ENCODE measurements at places on chromosomes 16 and 17.

GRCh38 chr17:70073799-70074198 lies 1.2 kb upstream of the KCNJ16 start:
- no peak for DNase-seq

DNA sequence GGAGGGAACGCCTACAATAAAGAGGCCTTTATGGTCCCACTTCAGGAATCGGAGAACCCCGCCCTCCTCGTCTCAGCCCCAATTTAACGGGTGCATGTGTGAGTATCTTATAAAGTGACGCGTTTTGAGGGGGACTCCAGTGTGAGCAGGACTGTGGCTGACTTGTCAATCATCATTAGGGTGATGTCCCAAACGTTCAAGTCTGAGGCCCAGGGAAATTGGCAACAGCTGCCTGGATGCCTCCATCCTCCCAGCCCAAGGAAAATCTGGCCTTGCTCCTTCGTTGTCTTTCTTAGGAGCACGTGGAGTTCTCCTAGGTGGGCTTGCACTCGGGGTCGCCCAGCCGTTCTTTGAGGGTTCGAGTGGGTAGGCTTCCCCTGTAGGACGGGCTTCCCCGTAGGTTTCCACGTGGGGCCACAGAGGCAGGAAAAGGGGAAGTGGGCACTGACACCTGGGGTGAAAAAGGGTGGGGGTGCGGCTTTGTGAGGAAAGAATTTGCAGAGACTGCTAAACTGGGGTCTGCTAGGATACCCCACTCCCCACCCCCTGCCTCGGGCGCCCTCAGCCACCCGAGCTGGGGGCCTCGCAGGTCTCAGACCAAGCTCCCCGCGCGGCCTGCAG lies 561 bp upstream of the HERPUD1 start:
- DNase-seq = no peak

GRCh38 chr16:65225488-65225887 lies 103.6 kb upstream of the CDH11 start:
- DNase-seq = no peak

- no peak for DNase-seq
These were observed 193.5 kb upstream of the KIF2B start for GRCh38 chr17:53629188-53629587.

GRCh38 chr16:27445502-27446175 lies 43.7 kb downstream of the IL21R start:
- DNase-seq = no peak

DNA sequence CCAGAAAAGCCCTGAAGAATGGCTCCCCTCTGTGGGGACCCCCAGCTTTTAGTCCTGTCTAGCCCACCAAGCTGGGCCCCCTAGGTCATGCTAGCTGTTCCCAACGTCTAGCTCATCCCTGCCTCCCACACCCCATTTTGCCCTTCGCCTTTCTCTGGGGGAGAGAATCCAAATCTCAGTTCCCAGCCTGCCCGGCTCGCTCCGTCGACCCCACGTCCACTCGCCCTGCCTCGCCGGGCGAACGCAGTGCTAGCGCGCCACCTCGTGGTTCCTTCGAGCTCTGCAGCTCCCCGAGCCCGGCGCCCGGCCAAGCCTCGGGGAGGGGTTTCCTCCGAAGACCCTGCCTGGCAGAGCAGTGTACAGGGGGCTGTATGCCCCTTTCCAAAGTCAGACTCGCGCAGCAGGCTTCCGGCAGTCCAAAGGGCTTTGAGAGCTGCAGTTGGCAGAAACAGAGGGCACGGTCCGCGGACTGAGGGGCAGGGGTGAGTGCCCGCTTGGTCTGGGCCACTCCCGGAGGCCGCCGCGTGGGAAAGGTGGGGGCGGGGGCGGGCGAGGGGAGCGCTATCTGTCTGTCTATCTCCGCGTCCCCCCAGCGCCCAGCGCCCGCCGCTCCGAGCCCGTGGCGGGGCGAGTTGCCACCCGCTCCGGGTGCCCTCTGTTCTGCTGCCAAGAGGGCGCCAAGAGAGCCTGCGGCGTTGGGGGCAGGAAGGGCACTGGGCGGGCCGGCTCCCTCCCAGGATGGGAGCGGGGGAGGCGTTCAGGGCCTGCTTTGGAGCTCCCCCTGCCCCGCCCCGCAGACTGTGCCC lies 1.7 kb upstream of the DLX3 start:
- peak; percentile 64 for DNase-seq

- DNase-seq = no peak
These were observed 14.2 kb downstream of the CTU2 start for GRCh38 chr16:88720396-88720970.

GRCh38 chr17:58006560-58006923 lies 504 bp downstream of the SRSF1 start:
- peak; percentile 55 for DNase-seq

- DNase-seq = no peak
These were observed 650.4 kb downstream of the WWOX start for GRCh38 chr16:78749745-78750268.

DNA sequence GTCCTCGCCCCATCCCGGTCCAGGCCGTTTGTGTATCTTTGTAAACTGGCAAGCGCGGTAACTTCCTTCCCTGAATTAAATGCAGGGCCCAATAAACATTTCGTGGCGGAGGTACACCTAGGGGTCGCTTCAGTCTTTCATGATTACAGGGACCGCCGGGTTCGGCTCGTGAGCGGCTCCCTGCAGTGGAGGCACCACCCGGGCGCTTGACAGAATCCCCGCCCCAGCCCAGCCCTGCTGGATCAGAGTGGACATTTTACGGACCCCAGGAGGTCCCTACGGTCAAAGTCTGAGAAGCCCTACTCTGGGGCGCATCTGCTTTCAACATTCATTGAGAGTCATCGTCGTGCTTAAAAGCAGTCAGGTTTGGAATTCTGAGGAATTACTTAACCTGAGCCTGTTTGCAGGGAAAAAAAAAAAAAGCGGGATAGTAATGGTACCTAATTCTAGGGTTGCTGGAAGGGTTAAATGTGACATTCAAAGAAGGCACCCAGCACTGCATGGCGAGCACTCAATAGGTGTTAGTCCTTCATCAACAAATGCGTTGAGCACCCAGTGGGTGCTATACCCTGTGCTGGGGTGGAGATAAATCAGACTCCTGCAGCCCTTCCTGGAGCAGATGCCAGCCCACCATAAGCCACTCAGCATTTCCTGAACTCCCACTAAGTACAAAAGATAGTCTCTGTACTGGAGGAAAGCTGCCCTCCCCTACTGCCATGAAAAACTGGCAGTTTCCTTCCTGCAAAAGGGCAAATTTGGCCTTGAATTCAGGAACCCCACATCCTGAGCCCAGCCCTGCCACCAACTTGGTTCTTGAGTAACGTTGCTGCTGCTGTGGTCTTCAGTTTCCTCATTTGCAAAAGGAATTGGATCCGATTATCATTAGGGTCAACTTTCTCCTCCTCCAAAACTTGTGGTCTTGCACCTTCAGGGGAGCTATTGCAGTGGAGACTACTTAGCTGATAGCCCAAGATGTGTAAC lies 658 bp upstream of the DUSP3 start:
- no peak for DNase-seq

DNA sequence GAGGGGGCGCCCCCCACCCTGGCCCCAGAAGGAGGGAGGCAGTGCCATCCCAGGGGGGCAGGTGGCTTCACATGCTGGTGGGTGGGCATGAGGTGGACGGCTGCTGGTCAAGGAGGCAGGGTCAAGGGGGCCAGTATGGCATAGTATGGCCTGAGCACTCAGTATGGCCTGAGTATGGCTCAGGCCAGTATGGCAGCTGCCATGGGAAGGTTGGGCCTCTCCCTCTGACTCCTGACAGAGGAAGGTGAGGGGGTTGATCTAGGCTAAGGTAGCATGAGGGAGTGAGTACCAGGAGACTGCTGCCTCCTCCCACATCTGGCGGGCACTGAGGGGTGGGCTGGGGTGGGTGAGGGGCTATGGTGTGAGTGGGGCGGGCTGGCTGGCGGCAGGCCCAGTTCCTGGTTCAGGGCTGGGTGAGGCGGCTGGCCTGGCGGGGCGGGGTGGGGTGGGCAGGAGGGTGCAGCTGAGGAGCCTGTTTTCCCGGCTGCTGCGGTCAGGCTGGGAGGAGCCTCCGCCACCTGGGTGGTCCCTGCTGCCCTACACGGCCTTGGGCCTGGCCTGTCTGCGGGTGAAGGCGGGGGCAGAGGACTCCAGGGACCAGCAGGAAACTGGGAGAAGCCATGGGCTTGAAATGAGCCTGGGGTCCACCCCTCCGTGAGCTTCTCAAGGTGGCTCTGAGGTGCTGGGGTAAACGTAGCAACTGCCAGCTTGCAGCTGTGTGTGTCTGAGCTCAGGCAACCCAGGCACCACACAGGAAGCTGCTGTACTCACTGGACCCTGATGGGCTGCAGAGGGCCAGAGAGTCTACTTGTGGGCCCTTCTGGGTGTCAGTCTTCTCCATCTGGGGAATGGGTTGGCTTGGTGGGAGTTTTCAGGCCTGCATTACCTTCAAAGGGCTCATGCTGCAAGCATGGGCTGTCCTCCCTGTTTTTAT lies 57.0 kb downstream of the RAI1 start:
- no peak for DNase-seq

DNA sequence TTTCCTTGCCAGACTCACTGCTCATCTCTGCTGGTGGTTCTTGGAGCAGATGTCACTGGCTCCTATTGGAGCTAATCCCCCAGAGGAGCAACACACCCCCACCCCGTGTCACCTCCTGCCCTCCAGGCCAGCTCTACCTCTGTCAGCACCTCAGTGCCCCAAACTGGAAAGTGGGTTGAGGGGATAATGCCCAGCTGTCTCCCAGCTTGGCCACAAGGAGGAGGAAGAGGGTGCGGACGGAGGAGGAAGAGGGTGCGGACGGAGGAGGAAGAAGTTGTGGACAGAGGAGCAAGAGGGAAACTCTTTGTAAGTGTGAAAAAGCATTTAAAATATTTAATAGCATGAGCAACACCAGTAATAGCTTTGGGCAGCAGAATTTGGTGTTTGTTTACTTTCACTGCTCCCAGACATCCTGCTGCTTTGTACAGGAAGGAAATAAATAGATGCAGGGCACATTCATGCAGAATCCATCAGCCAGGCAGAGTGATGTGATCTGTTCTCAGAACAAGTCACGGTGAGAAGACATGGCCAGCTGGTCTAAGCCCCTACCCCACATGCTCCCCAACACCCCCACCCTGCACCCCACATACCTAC lies 82.5 kb downstream of the C17orf67 start:
- DNase-seq = no peak

GRCh38 chr16:4693956-4694641 lies 737 bp downstream of the NUDT16L1 start:
- peak; percentile 38 for DNase-seq

- DNase-seq = no peak
These were observed 84.3 kb downstream of the CYTH1 start for GRCh38 chr17:78697554-78698343.

DNA sequence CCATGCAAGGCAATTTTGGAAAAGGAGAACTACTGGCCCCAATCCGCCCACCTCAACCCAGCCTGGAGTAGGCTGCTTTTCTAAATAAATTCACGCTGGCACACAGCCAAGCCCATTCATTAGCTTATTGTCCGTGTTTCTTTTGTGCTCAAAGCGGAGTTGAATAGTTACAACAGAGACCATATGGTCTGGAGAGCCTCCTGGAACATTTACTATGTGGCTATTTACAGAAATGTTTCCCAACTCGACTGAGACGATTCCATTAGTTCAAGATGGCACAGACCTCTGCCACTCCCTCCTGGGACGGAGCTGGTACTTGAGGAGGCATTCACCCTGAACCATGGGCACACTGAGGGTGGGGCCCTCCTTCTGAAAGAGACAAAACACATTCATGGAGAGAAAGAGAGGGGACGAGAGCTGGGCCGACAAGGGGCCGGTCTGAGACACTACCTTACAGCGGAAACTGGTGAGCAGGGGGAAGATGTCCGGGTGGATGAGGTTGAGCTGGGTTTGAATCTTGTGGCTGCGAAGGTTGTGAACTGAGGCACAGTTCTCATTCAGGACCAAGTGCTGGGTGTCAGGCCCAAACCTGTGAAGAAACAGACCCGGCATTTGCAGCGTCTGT lies 15.7 kb downstream of the ELAC2 start:
- no peak for DNase-seq

- no peak for DNase-seq
These were observed 54.0 kb downstream of the ANKRD11 start for GRCh38 chr16:89436366-89436765.

- no peak for DNase-seq
These were observed 79.7 kb upstream of the BRD7 start for GRCh38 chr16:50448522-50448921.

- no peak for DNase-seq
These were observed 18.7 kb upstream of the NSMCE1 start for GRCh38 chr16:27287051-27287811.

- DNase-seq = no peak
These were observed 3.0 kb upstream of the KAT8 start for GRCh38 chr16:31114468-31114867.

GRCh38 chr17:32493976-32494513 lies 7.3 kb downstream of the CDK5R1 start:
- DNase-seq = no peak

- DNase-seq = no peak
These were observed 47.3 kb downstream of the MIS12 start for GRCh38 chr17:5533486-5534315.

DNA sequence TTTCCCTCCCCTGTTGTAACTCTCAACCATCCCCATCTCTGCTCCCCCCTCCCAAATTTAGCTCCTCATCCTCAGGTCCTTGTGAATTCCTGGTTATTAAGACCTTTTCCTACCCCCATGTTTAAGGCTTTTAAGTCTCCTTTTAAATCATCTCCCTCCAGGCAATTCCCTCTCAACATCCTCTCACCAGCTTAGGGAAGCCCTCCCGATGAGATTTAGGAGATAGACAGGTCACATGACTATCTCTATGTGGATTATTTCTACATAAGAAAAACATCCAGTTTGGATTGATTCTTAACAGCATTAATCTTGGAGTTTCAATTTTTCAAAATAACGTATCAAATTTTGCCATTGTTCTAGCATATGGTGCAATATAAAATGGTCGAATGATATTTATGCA lies 12.5 kb upstream of the WSB1 start:
- no peak for DNase-seq

DNA sequence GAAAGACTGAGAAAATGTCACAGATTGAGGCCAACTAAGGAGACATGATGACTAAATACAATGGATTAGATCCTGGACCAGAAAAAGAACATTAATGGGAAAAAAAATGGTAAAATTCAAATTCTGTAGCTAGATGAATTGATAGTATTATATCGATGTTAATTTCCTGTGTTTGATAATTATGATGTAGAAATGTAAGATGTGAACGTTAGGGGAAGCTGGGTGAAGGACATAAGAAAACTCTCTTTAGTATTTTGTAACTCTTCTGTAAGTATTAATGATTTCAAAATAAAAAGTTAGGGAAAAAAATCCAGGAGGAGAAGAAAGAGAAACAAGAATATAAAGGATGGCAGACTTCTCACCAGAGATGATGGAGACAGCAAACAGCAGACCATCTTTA lies 2.8 kb upstream of the ITGB3 start:
- no peak for DNase-seq

- DNase-seq = no peak
These were observed 72.0 kb upstream of the KSR1 start for GRCh38 chr17:27384261-27384701.

GRCh38 chr16:87733190-87733589 lies 32.6 kb downstream of the KLHDC4 start:
- DNase-seq = no peak
